Cerebellar nuclear complex (tissue), 1 donor: ENCODE measurements at places on chromosomes 3 and 15.

DNA sequence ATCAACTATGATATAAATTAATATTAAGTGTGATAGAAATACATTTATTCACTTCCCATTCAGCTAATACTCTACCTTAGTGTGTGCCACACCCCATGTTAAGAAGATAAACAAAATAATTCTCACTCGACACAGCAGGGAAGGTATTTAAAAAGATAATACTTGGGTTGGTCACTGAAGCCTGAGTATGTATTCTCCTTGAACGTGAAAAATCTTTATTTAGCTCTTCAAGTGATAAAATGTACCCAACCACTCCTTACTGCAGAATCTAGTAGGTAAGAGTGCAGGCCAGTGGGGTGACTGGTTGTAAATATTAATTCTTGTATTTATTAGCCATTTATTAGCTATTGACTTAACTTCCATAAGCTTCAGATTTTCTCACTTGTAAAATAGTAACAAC is 372.7 kb upstream of the THBS1 start:
- DNase-seq: no peak

DNA sequence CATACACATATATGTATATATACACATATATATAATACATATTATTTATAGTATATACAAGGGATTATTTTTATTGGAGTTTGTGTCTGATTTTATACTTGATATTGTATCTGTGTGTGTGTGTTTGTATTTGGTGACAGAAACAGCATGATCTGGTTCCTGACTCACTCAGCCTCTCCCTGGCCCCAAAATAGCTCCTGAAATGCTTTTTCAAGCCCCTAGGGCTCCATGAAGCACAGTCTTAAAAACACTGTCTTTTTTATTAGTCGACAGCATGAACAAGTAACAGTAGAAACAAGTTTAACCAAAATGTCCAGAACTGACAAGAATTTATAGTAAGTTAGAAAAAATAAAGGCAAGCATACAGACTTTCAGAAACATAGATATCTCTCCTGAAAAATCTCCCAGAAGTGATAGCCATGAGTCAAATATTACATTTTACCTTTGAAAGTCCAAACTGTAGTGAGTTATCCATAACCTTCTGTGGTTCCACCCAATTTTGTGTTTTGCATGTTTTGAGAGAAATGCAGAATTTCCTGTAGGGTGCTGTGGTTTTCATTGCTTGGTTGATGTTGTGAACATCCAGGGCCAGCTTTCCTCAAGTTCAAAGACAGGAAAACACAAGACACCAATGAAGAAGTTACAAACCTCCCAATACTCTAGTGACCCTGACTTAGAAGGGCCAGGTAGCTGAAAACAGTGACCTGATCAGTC is 98.5 kb upstream of the CCDC80 start:
- no peak for DNase-seq

DNA sequence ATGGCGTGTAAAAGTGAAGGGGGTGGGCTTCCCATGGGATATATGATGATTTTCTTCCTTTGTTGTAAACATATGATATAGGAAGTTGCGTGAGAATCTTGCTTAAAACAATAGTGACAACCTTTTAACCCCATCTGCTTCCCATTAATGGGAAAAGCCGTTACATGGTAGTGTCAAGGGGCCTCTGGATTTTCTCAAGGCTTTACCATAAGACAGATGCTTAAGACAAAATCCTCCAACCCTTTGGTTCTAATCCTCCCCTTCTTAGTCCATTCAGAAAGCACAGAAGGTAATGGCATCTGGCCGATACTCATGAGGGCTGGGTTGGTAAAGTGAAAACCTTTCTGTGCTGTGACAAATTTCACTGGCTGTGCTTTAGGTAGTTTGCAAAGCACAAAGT is 25.0 kb downstream of the DPH3 start:
- no peak for DNase-seq

DNA sequence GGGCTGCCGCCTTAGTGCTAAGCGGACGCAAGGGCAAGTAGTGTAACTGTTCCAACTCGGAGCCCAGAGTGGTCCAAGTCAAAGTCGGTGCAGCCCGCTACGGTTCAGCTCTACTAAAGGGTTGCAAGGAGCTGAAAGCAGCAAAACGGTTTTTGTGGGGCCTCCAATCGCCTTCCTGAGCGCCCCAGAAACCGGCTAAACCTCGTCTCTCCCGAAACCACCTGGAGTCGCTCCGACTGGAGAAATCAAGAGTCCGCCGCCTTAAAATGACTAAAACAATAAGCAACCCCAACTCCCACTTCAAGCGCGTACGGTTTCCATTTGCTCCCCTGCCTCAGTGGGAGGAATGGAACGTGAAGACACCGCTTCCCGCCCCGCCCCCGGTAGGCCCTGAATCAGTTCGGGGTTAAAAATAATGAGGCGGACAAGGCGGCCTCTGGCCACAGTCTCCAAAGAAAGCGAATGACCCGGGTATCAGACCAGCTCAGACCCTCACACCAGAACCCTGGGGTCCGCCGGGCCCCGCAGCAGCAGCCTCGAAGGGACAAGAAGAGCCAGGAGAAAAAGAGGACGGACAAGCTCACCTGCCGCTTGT is 401 bp downstream of the SEC11A start:
- no peak for DNase-seq

DNA sequence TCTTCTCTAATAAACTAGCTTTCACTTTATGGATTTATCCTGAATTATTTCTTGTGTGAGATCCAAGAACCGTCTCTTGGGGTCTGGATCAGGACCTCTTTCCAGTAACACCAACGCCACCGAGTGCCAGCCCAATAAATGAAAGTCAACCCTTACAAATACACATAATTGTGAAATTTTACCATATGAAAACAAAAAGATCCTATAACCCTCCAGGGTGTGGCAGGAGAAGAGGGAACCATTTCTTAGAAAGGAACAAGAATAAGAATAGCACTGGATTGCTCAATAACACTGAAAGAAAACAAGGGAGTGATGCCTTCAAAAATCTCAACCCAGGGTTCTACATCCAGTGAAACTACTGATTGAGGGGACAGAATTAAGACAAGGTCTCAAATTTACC is 51.6 kb upstream of the ACKR4 start:
- no peak for DNase-seq

DNA sequence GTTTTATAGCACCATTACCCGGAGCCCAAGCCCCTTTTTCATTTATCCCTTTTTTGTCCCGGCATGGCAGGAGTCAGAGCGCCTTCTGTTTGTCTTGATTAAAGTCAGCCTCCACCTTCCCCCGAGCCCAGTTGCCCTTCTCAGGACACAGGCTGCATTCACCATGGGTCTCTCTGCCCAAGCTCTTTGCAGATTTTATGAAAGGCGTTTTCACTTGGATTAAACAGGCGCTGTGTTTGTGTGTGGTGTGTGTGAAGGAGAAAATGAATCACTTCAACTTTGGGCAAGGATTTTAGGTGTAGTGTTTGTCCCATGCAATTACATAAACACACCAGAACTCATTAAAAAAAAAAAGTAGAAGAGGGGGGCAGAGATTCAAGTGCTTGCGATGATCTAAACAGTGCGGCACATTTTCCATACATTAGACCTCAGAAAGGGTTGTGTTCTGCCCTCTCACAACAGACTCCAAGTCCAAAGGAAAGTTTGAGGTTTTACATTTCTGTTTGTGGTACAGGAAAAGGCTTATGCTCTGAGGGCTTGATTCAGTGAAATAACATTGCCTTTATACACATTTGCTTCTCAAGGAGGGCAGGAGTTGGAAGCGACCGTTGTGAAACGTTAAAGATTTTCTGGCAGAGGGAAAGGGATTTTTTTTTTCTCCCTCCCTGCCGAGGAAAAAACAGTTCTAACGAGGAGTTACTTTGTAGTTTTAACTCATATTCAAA is 14.5 kb upstream of the IL16 start:
- DNase-seq: no peak

DNA sequence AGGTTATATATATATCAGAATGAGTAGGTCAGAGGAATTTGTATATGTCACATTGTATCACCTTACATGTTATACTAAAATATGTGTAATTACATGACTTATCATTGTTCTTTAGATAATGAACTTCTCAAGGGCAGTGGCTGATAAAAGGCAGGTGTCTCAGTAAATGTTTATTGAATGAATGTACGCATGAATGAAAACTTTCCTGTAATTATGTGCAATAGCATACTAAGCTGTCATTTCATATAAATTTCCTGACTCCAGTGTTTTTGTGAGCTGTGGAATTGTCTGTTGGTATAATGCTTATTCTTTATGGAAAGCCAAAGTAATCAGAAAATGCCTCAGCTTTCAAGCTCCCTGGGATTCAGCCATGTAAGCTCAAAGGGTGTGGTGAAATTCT is 4.2 kb downstream of the TBC1D23 start:
- DNase-seq: no peak

DNA sequence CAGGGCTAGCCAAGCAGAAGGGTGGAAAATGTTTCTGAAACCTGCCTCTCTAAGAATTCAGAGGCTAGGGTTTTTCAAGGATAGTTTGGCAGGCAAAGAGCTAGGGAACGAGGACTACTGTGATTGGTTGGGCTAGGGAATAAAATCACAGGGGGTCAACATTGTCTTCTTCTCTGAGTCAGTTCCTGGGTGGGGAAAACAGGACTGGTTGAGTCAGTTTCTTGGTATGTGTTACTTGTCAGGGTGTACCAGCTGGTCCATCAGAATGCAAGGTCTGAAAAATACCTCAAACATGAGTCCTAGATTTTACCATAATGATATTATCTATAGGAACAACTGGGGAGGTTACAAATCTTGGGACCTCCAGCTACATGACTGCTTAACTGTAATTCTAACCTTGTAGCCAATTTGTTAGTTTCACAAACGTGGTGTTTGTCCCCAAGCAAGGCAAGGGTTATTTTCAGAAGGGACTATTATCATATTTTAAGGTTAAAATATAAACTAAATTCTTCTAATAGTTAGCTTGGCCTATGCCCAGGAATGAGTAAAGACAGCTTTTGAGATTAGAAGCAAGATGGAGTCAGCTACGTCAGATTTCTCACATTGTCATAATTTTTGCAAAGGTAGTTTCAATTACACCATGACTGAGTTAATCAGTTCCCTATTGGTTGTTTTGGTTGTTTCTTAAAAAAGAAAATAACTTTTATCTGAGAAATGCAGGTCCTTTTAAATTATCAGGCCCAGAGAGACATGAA is 231.5 kb downstream of the ALCAM start:
- DNase-seq: no peak

DNA sequence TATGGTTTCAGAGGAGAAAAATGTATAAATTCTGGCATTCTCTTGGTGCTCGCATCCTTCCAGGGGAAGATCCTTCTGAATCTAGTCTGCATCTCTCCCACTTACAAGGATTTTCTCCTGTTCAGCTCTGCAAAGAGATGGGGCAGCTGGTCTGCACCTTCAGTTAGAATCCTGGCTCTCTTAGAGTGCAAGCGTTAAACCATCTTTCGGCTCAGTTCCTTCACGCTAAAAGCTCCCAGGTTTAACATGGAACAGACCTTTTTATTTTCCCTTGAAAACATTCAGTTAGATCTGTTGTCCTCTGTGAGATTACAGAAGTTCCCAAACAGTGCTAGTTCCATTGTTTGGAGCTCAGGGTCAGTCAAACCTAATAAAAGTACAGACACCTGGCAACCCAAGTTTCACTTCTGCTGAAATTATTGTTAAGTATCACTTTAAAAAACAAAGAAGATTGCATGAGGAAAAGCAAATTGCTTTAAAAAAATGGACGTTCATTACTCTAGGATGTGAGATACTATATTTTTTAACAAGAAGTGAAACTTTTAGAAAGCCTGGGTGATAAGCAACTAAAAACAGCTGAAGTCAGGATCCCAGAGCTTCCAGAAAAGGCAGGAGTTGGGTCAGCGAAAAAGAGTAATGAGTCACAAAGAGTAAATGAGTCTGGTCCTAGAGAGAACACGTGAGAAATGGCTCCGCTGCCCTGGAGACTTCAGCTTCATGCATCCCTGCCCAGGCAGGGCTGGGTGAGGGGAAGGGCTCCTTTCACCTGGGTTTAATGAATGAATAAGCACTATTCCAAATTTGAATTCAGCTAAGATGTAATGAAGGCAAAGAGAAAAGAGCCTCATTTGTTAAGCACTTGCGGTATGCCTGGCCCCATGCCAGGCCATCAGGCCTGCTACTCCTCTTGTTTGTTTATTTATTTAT is 63.3 kb downstream of the ABTB1 start:
- DNase-seq: no peak

DNA sequence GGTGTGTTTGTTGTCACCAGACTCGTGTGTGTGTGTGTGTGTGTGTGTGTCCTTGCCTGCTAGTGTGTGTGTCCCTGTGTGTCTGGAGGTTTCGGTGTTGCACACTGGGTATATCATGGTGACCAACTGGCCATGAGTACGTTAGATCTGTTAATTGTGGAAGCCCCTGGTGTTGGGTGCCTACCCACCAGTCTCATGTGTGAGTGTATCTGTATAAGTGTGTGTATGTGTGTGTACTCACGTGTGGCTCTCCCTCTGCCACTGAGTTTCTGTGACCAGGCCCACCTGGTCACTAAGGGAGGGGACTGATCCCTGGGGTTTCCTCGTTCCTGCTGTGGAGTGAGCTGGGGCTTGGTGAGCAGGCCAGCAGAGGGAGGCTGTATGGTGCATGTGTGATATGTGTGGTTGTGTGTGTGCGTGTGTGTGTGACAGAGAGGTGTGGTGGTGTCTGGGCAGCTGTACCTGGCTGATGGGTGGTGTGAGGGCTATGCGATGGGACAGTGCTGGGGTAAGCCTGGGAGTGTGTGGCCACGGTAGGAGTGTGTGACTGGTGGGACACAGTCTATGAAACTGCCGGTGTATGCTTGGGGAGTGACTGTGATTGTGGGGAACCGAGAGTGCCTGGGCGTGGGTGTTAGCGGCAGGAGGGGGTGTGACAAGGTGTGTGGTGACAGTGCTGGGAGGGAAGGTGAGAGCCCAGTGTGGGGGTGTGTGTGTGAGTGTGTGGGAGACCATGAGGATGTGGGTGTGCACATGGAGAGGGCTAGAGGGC is 1.8 kb downstream of the PRKCD start:
- DNase-seq: no peak

GRCh38 chr3:151327571-151328198 is 1.7 kb downstream of the P2RY13 start:
- no peak for DNase-seq

- DNase-seq: no peak
Observed at GRCh38 chr3:187064210-187065115, 74.8 kb downstream of the RPL39L start.

GRCh38 chr3:154690413-154690812 is 260.4 kb upstream of the GPR149 start:
- DNase-seq: no peak

GRCh38 chr15:83318861-83319415 is 34.5 kb upstream of the BNC1 start:
- no peak for DNase-seq

GRCh38 chr3:186073641-186074040 is 35.2 kb downstream of the ETV5 start:
- DNase-seq: no peak

GRCh38 chr3:112448939-112449338 is 50.3 kb downstream of the BTLA start:
- no peak for DNase-seq

DNA sequence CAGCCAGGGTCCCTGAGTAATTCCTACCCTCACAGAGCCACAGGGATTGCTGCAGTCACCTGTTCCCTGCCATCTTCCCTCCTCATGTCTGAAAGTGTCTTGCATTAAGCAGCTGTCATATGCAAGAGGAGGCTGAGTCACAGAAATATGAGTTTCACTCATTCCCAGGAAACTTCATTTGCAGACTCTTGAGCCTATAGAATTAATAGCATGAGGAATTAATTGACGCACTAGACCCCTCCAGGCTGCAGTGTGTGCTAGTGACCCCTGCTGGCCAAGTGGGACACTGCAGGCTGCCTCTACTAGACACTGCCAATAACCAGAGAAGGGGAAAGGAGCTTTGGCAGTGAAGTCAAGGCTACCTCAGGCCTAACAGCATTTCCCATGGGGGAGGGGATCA is 50.6 kb upstream of the SLC6A1 start:
- DNase-seq: no peak

GRCh38 chr15:32747921-32748342 is 30.1 kb downstream of the GREM1 start:
- DNase-seq: no peak
